Pulmonary artery endothelial cell (primary cell): ENCODE measurements at places on chromosomes 3 and 15. TPM values are rescaled to one million over a fixed set of nuclear protein-coding genes. Genes with fewer than 3 reads are reported as not detected.

The MEGF11 gene
- total RNA-seq = under 0.01 TPM in 1 of 2 replicates, not detected in the other

The LRRC31 gene
- not detected in 2 replicates for total RNA-seq

The RGMA gene
- total RNA-seq = not detected in 2 replicates

The ACAA1 gene
- total RNA-seq = 51.5 and 52.7 TPM in 2 replicates

The DLL4 gene
- 18.6 and 43.9 TPM in 2 replicates for total RNA-seq

The ATP1B3 gene
- total RNA-seq = 155 and 165 TPM in 2 replicates

The CHST14 gene
- 11.0 and 11.1 TPM in 2 replicates for total RNA-seq

The ZDHHC19 gene
- total RNA-seq = not detected in 2 replicates

The P2RY12 gene
- not detected in 2 replicates for total RNA-seq

The XCR1 gene
- not detected in 2 replicates for total RNA-seq
